ENCODE measurements at places on chromosomes 1 and 21.
A peak's percentile ranks its signal among the peaks of the same experiment; 100 is the strongest.

DNA sequence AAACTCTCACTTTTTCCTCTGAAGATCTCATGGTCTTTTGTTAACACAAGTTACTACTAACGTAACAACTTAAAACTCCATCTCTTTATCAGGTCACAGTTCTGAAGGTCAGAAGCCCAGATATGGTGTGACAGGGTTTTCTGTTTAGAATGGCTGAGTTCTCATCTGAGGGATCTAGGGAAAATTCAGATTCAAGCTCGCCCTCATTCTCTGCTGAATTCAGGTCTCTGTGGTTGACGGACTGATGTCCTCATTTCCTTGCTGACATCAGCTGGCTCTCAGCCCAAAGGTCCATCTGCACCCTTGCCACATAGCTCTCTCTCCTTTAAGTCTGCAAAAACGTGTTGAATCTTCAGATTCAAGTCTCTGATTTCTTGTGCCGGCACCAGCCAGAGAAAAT is 6.1 kb upstream of the NTPCR start:
- no peak for DNase-seq

- DNase-seq = no peak
Observed at GRCh38 chr1:86197206-86197855, 40.8 kb upstream of the COL24A1 start.

- DNase-seq = no peak
Observed at GRCh38 chr21:15533618-15534017, 196.2 kb upstream of the USP25 start.

DNA sequence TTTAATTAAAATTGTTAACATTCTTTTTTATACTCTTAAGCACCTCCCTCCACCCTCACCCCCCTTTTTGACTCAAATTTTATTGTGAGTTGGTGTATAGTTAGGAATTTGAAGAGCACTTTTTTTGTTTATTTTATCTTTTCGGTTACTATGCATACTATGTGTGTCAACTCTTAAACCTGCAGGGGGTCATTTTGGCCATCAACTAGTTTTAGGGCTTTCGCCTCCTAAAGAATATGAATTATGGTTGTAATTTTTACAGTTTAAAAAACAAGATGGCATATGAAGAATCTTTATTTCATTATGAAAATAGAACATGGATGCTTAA is 9.7 kb downstream of the BACH1 start:
- DNase-seq = no peak

DNA sequence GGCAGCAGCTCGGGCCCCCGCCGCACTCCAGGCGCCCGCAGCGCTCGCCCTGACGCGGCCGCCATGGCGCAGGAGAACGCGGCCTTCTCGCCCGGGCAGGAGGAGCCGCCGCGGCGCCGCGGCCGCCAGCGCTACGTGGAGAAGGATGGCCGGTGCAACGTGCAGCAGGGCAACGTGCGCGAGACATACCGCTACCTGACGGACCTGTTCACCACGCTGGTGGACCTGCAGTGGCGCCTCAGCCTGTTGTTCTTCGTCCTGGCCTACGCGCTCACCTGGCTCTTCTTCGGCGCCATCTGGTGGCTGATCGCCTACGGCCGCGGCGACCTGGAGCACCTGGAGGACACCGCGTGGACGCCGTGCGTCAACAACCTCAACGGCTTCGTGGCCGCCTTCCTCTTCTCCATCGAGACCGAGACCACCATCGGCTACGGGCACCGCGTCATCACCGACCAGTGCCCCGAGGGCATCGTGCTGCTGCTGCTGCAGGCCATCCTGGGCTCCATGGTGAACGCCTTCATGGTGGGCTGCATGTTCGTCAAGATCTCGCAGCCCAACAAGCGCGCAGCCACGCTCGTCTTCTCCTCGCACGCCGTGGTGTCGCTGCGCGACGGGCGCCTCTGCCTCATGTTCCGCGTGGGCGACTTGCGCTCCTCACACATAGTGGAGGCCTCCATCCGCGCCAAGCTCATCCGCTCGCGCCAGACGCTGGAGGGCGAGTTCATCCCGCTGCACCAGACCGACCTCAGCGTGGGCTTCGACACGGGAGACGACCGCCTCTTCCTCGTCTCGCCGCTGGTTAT is 2.8 kb downstream of the KCNJ9 start:
- peak; percentile 72 for DNase-seq

DNA sequence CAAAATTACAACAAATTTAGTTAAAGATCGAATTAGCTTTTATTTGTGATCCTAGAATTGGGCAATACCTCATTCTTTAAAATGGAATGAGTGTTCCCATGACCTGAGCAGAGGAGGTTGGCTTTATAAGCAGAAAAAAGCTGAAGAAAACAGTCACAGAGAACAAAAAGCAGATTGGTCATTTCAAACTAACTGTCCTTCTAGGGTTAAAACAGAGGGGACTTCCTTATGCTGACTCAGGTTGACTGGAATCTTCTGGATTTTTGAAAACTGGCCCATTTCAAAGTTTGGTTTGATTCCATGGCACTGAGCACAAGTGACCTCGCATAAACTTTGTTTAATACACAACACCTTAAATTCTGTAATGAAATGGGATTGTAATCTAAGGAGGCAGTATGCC is 17.6 kb downstream of the NFASC start:
- no peak for DNase-seq

DNA sequence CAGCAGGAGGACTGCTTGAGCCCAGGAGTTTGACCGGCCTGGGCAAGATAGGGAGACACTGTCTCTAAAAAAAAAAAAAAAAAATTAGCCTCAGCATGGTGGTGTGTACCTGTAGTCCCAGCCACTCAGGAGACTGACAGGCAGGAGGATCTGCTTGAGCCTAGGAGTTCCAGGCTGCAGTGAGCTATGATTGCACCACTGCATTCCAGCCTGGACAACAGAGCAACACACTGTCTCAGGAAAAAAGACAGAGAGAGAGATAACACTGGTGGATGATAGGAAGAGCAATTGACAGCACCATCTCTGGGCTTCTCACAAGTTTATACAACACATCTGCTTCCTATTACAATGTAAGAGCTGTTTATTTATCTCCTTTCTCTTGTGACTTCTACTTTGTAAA is 2.4 kb upstream of the RNU11 start:
- DNase-seq = no peak

DNA sequence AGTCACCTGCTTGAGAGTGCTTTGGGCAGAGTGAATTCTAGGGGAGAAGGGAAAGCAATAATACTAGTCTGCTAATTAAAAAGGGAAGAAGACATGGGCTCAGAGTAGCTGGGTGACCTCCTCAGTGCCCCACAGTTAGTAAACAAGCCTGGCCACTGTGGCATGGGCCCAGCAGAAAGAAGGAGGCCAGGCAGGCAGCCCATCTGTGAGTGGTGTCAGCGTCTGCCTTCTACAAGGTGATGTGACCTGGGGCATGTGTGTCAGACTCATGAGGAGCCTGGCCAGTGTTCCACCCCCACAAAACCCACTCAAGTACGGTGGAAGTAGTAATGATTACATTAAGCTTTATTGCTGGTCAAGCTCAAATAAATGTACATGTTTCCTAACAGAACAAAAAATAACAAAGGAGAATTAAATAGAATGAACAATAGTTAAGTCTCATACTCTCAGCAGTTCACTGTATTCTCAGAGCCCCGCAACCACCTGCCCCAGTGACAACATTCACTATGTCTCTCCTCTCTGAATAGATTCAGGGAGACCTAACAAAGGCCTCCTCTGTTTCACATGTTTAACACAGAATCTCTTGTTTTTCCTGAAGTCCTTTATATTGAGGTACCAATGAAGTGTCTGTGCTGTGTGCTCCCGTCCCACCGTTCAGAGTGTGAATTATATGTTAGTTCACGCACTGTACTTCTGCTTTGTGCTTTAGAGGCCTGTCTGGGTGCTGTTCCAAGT is 32.5 kb downstream of the SLC22A15 start:
- DNase-seq = no peak

- no peak for DNase-seq
Observed at GRCh38 chr1:192518700-192519099, 56.9 kb upstream of the RGS1 start.

- DNase-seq = no peak
Observed at GRCh38 chr1:33541966-33542365, 69.5 kb downstream of the ZSCAN20 start.

DNA sequence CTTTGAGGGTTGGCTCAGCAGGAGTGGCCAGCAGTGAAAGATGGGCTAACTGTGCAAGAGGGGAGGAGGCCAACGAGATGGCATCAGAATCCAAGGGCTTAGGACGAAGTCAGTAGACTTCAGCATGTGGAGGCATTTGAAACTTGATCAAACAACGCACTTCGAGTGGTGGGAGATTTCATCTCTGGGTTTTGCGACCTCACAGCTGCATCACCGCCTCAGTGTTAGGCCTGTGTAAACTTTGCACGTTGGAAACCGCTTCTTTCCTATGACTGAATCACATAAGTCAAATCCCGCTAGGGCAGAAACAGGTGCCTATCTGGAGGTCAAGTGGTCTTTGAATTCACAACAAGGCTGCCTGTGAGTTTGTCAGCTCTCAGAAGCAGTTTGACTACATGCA is 17.8 kb downstream of the TFF3 start:
- no peak for DNase-seq

DNA sequence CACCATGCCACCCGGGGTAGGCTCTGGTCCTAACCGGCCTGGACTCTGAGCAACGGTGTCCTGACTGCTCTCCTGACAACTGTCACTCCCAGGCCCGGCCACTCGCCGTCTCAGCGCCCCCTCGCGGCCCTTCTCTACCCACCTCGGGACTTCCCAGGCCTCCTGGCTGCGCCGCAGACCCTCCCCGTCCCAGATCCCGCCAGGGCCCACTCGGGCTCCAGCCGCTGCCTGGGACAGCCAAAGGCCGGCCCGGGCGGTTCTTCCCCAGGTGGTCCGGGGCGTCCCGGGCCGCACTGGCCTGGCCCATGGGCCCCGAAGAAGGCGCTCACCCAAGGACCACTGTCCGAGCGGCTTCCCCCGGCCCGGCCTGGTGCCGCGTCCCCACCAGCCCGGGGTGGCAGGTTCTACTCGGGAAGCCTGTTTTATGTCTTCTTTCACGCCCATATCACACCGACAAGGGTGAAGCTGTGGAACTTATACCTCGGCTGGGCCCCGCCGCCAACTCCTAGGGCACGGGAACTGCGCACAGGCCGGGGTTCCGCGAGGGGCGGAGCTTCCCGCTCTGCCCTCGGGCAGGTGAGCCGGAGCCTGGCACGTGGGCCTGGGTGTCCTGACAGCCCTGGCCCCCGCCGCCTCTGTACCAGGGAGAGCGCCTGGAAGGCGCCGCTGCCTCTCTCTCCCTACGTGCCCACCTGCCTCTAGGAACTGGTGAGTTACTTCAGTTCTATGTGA is 138.3 kb downstream of the TTLL7 start:
- peak; percentile 67 for DNase-seq

DNA sequence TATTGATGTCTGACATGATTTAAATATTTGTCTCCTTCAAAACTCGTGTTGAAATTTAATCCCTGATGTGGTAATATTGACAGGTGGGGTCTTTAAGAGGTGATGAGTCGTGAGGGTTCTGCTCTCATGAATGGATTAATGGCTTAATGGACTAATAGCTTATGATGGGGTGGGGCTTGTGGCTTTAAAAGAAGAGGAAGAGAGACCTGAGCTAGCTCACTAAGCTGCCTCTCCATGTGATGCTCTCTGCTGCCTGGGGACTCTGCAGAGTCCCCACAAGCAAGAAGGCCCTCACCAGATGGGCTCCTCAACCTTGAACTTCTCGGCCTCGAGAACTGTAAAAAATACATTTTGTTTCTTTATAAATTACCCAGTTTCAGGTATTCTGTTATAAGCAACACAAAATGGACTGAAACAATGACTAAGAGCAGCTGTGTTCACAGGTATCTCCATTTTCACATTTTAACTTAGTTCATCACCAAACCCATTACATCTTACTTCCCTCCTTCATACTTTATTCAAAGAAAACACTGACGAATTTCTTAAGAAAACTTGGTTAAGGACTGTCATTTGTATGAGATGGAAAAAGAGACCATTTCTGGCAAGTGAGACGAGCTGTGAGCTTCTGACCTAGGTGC is 12.1 kb upstream of the AIM2 start:
- DNase-seq = no peak

GRCh38 chr1:108504447-108504846 is 54.3 kb downstream of the NBPF6 start:
- no peak for DNase-seq

GRCh38 chr1:224747578-224747977 is 131.5 kb downstream of the CNIH3 start:
- DNase-seq = no peak

DNA sequence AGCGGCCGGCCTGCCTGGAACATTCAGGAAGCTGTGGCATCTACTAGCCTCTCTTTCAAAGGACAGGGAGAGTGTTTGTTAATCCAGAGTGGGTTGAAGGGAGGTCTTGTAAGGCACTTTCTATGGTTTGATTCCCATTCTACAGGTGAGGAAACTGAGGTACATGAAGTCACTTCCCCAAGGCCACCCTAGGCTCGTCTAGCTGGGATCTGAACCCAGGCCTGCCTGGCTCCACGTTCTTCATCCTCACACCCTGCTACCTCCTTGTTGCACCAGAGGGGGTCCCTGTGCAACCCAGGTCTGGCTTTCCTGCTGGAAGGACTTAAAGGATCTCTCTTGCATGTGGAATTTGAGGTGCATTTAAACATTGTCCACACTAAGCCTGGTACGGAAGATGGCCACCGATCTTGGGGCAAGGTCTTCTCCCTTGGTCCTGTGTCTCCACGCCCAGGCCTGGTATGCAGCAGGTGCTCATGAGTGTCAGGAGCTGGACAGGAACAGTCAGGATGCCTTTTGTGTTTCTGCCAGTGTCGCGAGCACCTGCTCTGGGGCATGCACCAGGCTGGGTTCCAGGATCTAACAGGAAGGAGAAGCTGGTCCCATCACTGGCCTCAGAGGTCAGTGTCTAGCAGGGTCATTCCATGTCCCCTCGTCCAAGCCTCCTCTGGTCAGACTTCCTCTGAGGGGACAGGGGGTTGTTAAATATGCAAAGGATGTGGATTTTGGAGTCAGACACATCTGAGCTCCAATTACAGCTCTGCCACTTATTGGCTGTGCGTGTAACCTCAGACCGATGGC is 103.2 kb upstream of the RUNX3 start:
- no peak for DNase-seq

DNA sequence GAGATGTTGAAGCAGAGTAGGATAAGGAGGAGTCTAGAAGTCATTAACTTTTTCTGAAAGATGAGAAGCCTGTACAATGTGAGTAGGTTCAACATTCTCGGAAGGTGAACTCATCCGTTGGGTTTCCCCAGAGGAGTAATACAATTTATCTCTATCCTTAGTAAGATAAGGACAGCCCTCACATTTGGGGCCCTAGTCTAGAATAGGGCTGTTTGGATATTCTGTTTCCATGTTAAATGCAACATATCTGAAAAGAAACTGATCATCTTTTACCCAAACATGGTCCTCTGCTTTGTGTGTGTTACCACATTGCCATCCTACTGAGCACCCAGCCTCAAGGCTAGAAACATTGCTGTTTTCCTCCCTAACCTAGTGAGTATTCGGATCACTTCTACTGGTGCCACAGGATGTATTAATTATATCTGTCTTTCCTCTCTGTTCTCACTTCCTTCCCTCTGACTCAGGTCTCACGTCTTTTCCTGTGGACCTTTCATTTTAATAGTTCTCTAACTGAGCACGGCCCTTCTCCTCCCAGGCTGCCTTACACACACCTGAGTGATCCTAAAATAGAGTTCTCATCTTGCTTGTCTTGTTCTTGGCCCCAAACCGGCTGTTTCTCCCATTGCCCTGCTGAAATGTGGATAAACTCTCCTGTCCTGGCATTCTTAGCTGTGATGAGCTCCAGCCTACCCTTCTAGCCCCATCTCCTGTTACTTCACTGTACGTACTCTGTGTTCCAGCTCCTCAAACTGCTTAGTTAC is 91.7 kb downstream of the CDC14A start:
- no peak for DNase-seq
